ENCODE measurements at places on chromosomes 13 and 19.

DNA sequence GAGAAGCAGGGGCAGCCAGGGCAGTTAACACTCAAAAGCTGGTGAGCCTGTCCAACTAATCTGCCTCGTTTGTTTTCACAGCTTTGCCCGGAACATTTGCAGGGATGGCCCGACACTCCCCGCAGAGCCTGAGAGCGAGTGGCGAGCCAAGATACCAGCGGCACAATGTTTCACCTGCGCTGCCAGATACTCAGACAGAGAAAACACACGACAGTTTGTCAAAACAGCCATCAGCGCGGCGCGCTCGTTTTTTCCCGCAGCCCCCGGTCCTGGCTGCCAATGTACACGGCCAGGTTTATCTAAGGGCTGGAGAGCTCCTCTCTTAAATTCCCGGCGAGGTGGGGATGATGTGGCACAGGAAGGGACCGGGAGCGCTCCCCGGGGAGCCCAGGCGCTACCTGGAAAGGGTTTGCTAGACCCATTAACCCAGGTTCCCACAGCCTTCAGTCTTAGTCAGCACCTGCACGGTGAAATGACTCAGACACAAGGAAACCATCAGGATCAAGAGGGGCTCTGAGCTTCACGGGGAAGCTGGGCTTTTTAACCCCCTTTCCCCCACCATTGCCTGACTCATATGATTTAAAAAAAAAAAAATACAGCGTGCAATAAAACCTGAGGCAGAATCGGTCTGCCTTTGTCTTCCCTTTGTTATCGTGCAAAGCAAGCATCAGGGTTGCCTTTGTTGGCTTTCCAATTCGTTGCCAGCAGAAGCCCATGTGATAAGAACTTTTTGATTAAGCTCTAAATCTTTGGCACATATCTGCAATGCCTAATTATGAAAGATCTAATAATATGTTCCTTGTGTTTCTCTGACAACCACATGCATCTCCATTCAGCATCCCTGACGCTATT, 186.2 kb downstream of the EFNB2 start:
- DNase-seq = no peak

GRCh38 chr13:40317980-40318327, 348.5 kb downstream of the FOXO1 start:
- DNase-seq = no peak

GRCh38 chr19:38204096-38204495, 19.9 kb downstream of the DPF1 start:
- DNase-seq = no peak

- no peak for DNase-seq
Observed at GRCh38 chr13:84658491-84659358, 776.5 kb upstream of the SLITRK1 start.

- no peak for DNase-seq
Observed at GRCh38 chr13:61387694-61388093, 28.0 kb downstream of the PCDH20 start.

- DNase-seq = no peak
Observed at GRCh38 chr13:61128850-61129645, 286.6 kb downstream of the PCDH20 start.

- DNase-seq = no peak
Observed at GRCh38 chr19:7731615-7732014, 295 bp downstream of the CLEC4G start.

DNA sequence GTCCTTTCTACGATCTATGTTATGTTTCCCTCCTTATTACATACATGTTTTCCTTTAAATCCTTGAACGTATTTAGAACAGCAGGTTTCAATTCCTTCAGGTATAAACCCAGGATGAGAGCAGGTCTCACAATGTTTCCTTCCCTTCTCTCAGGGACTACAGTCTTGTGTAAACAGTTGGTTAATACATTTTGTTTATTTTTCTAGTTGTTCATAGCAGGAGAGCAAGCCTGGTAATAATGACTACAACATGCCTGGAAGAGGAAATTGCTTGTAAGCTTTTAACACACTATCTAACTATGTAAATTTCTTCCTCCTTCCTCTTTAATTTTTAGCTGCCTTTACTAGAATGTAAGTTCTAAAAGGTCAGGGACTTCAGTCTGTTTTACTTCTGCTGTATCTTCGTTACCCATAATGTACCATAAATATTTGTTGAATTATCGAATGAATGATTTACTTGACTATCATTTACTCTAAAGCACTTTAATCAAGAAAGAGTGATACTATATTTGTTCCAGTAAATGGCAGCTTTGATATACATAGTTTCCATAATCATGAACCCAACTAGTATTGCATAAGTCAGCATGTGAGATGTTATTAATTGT, 28.9 kb upstream of the TNFRSF19 start:
- DNase-seq = no peak

DNA sequence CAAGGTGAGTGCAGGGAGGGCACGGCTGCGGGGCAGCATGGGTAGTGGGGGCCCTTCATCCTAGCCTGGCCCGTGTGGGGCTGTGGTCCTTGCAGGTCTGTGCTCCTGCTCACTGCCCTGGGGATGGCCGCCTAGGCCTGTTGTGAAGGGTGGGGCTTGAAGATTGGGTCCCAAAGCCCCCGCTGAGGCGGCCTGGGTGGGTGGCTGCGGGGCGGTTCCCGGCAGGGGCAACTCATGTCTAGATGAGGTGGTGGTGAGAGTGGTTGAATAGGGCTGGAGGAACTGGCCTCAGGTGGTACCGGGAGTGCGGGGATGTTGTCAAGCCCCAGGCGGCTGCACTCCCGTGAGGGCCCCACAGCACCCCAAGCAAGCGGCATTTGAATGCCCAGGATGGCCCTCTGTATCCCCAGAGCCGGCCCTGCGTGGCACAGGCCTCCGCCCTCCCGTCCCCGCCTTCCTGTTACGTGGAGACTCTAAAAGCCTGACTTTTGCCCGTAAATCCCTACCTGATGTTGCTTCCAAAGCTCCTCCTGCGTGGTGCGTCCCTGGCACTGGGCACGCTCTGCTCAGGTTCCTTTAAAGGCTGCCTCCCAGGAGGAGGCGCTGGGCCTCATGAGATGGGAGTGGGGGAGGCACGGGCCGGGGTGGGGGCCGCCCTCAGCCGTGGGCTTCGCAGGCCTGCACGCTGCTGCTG, 15.0 kb downstream of the SPPL2B start:
- no peak for DNase-seq

DNA sequence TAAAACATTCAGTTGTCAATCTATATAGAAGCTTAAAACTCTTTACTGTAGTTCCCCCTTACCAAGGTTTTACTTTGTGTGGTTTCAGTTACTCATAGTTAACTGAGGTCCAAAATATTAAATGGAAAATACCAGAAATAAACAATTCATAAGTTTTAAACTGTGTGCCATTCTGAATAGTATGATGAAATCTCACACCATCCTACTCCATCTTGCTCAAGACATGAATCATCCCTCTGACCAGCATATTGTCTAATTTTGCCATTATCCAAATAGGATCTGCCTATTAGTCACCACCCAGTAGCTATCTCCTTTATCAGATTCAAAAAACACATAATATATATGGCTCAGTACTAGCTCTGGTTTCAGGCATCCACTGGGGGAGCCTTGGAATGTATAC, 22.4 kb downstream of the ZNF571 start:
- DNase-seq = no peak

Data from AG09319 (cell line).